T-helper 2 cell (primary cell): ENCODE measurements at places on chromosomes 7 and 10.

DNA sequence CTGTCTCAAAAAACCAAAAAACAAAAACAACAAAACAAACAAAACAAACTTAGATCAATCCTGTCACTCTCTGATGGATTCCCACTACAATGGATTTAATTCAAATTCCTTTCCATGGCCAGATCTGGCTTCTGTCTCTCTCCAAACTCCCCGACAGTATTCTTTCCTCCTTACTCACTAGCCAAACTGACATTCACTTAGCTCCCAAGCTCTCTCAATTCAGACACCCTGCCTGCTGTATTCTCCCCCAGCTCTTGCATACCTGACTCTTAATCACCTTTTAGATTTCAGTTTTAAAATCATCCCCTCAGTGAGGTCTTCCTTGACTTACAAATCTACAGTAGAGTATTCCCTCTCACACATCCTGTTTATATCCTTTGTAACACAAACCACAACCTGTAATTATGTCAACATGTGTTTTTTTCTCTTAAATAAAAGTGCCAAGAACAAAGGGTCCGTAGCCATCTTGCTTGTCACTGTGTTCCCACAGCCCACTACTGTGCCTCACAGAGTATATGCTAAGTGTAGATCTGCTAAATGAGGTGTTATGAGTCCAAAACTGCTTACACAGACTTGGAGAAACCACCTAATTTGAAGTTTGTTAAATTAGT is 14.4 kb downstream of the HERPUD2 start:
- DNase-seq: no peak

DNA sequence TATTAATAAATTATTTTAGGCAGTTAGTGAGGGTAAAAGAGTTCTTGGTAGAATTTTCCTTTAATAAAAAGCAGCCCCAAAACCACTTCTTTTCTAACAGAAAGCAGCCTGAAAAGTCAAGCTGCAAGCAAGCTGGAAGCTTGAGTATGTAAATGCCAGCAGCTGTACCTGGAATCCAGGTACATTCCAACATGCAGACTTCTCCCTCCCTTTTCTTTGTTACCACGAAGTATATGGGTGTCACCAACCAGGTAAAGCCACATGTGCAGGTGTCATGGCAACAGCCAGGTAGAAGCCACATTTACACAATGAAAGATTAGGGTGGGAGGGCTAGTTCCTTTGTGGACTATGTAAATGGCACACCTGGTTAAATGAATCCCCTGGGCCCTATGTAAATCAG is 114.6 kb downstream of the EPC1 start:
- DNase-seq: no peak

DNA sequence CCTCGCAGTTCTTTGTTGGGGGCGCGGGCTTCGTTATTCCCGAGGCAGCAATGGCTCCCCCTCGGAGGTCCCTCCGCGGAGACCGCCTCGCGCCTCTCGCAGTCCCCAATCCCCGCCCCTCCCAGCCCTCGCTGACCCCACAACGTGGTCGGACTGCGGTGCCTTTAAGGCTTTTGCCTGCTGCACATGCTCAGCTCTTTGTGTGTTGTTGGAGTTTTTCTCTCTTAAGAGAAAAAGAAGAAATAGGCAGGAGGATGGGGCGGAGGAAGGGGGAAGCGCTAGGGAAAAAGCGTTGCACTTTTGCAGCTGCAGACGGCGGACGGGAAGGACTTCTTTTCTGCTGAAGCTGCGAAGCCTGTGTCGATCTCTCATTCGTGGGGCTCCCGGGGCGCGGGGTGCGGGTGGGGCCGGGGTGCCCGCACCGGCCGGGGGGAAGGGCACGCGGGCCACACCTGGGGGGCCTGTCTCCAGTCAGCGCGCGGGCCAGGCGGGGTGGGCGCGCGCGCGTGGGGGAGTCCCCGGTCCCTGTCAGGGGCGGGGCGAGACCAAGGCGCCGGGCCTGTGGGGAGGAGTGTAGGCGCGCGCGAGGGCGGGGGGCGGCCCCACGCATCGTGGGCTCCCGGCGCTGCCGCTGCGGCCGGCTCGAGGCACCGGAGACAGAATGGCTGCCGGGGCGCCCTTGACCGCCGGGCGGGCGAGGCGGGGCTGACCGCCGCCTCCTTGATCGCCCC is 445 bp upstream of the ATRNL1 start:
- no peak for DNase-seq

GRCh38 chr10:117617659-117618058 is 75.1 kb downstream of the EMX2 start:
- DNase-seq: no peak

- no peak for DNase-seq
Measured at GRCh38 chr7:111780527-111780926, 218.2 kb upstream of the IMMP2L start.

DNA sequence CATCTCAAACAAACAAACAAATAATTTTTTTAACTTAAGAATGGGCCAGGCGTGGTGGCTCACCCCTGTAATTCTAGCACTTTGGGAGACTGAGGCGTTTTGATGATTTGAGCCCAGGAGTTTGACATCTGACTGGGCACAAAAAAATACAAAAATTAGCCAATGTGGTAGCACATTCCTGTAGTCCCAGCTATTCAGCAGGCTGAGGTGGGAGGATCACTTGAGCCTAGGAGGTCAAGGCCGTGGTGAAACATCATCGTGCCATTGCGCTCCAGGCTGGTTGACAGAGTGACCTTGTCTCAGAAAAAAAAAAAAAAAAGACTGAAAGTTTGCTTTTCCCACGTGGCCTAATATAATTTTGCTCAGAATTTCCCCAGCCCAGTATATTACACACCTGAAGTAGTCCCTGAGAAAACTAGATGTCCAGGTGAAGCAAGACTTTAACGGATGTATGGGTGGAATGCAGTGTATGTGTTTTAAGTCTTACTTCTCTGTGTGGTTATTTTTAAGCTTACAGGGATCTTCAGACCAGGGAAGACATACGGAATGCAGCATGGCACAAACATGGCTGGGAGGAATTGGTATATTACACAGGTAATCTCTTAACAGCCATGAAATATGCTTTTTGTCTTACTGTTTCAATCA is 32.6 kb downstream of the NIPSNAP2 start:
- DNase-seq: no peak

DNA sequence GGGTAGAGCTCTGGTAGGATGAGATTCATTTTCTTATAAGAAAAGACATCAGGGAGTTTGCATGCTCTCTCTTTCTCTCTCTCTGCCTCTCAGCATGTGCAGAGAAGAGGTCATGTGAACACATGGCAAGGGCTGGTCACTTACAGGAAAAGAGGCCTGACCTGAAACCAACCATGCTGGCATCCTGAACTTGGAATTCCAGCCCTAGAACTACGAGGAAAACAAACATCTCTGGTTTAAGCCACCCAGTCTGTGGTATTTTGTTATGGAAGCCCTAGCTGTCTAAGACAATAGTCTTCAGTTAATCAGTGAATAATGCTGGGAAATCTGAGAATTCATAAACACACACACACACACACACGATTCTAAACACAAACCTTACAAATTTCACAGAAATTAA is 1104.2 kb upstream of the LRRN3 start:
- DNase-seq: no peak

DNA sequence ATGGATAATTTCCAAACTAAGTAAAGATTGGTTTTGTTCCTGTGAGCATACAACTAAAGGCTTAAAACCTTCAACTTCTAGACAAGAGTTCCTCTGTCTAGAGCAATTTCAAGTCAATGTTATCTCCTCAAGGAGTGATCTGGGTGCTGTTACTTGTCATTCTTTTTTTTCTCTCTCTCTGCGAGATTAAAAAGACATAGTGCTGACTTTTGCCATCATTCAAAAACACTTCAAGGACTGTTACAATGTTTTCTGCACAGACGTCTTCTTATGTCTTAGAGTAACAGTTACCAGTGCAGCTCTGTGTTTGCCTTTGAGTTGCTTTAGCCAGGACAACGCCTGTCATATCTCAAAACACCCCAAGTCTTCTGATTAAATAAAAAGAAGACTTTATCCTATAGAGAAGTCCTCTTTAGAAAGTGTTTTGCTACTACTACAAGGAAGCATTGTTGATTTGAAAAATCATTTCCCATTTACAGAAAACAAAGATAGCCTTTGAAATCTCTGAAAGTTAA is 263.5 kb upstream of the FERD3L start:
- no peak for DNase-seq

- no peak for DNase-seq
Measured at GRCh38 chr10:117892681-117893220, 154.0 kb downstream of the RAB11FIP2 start.

DNA sequence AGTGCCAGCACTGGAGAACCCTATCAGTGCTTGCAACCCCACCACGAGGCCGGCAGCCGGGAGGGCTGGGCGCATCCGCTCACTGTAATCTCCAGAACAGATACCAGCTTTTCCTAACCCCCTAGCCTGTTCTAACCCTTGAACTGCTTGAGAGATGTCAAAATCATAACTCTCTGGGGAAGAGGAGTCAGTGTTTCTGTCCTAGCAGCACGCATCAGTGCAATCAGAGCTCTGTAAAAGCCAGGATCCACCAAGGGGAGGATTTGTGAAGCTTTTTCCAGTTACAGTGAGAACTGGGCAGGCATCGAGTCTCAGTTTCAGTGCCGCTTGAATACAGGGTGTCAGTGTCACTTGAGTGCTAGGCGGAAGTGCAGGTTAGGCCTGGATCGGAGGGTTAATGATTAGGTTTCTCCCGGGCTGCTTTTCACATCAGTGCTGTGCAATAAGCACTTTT is 104.5 kb upstream of the INSYN2A start:
- DNase-seq: no peak

- DNase-seq: no peak
Measured at GRCh38 chr7:10469476-10469875, 504.2 kb upstream of the PHF14 start.

DNA sequence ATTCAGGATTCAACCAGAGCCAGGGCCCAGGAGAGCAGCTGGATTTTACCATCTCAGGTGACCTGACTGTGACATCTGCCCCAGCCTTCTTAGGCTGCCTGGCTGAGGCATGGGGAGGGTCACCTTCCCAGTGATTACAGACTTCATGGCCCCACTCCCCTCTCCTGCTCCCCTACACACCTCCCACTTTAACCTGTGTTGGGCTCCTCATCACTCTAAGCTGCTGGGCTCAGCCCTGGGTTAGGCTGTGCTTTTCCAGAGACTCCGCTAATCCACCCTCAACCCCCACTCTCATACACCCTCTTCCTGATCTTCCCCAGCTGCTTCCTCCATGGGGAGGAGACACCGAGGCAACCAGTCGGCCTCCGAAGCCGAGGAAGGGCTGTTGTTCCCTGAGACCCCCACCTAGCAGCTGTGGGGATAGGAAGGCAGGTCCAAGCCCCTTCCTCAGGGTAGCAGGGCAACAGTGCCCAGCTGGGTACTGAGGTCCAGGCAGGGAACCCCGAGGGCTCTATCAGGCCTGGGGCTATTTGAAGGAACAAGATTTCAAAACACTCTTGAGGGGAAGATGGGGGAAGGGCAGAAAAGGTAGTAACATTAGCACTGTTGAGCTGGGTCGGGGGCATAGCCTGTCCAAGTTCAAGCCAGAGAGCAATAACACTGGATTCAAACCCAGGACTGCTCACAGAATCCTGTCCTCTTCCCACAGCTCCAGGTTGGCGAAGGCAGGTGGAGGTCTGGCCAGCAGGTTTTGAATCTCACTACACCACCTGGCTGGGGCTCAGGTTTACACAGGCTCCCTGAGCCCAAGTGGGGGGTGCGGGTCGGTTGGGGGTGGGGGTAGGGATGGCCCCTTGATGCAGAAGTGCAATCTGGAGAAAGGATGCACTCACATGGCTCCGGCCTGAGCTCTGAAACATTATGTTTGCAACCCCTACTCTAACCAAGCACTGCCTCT is 1.8 kb downstream of the IMPDH1 start:
- no peak for DNase-seq

DNA sequence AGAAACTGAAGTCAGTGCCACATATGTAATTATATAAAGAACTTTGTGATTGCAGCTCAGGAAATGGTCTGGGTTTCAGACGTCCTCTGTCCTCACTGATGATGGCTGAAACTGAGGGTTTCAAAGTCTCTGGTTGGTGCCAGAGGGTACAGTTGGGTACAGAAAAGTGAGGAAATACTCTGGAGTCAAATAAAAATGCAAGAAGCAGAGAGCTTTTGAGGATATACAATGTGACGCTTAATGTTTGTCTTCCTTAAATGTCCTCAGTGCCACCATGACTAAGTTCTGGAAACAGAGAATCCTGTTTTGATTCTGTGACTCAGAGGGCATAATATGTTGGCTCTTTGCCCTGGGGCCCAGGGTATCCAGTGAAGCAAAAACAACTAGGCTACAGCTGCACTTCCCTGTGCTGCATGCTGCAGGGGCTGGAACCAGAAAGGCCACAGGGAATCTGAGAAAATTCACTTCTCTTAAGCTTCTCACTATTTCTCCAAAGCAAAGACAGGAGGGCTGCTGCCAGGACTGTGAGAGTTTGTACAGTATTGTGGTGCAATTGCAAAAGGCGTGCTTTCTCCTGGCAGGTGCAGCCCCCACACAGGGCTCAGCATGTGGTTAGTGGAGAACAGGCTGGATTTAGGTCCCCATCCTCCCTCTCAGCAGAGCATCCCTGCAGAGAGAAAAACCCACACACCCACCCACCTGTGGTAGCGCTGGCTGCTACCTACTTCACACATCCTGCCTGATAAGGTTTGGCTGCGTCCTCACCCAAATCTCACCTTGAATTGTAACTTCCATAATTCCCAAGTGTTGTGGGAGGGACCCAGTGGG is 169.5 kb upstream of the SVIL start:
- no peak for DNase-seq

DNA sequence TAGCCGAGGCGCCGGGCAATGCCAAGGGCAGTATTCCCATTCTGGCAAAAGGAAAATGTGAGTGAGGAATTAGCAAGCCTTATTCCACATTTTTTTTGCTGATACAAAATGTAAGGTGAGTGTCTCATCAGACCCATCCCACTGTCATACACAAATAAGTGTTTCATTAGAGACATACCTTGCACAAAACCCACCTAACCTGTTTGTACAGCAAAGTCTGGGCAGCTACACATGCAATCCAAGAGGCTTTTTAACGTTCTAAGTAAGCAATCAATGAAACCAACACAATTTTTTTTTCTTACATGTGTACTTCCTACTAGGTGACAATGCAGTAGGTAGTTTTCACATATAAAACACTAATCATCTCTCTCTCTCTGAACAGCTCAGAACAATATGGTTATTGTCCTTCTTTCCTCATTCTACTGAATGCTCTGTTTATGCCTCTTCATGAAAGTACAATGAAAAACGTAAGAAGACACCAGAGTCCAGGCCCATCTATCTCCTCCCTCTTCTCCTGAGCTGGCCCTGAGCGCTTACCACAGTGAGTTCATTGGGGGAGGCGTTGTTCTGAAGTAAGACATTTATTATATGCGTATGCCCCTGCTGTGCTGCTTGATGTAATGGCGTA is 217.2 kb downstream of the ANK3 start:
- no peak for DNase-seq

DNA sequence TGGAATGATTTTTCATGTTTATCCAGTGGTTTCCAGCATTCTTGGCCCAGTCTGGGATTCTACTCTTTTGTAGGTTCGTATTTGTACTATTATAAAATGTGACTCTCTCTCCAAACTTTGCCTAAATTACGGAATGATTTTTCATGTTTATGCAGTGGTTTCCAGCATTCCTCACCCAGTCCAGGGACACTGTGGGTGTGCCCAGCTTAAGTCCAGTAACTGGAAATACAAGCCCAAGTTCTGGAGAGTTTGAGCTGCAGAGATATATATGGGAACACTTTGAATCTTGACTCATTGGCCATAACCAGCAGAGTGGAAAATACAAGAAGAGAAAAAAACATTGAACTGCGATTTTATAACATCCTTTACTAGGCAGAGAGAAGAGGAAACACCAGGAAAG is 5.9 kb upstream of the MAGI2 start:
- DNase-seq: no peak
